ENCODE measurements at places on chromosomes 7 and 10.

- no peak for DNase-seq
These were observed 11.3 kb upstream of the TRPV6 start for GRCh38 chr7:142896741-142897379.

- DNase-seq = no peak
These were observed 8.4 kb downstream of the BAMBI start for GRCh38 chr10:28685717-28686116.

GRCh38 chr7:4838626-4839334, 23.1 kb downstream of the PAPOLB start:
- DNase-seq = no peak

DNA sequence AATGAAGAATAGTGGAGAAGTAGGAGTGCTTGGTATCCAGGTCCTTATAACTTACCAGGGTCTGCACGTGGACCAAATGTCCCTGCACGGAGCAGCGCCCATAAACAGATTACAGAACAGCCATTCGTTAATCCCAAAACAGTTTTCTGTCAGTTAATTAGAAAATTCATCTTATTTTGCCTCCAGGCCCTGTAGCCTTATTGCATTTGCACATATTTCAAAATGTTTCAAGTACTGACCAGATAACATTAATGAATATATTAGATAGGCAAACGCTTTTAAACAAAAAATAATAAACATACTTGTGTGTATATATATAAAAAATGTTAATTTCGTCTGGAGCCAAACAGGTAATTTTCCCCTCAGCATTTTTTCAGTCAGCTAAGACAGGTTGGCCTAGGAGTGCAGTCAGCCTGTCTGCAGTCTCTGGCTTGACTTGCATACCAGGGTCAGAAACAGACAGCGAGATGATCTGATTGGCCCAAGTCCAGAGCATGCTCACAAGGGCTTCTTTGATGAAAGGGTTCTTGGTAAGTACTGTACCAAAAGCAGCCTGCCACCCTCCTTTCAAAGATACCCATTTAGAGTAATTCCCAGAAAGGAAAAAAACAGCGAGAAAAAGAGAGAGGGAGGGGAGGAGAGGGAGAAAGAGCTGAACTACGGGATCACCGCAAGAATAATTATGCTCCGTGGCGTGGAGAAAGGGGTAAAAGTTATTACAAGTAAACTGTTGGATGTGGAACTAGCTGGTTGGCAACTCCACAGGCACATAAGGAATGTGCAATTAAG, 194.4 kb upstream of the TCF7L2 start:
- no peak for DNase-seq

DNA sequence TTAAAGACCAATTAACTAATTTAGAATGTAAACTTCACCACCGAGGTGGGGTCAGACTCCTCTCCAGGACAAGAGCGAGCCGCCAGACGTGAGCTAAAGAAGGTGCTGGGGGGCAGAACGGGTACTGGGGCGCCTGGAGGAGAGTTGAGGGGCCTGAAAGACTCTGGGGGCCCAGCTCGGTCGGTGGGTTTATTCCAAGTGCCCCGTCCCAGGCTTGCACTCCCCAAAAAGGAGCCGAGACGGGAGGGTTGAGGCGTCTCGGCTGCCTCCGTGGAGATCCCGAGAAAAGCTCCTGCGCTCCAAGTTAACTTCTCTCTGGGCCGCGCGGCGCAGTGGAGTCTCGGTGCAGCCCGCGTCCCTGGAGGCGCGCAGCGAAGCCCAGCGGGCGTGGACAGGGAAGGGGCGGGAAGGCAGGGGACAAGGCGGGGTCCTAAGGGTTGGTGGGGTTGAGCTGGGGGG, 553.3 kb downstream of the TFEC start:
- no peak for DNase-seq

DNA sequence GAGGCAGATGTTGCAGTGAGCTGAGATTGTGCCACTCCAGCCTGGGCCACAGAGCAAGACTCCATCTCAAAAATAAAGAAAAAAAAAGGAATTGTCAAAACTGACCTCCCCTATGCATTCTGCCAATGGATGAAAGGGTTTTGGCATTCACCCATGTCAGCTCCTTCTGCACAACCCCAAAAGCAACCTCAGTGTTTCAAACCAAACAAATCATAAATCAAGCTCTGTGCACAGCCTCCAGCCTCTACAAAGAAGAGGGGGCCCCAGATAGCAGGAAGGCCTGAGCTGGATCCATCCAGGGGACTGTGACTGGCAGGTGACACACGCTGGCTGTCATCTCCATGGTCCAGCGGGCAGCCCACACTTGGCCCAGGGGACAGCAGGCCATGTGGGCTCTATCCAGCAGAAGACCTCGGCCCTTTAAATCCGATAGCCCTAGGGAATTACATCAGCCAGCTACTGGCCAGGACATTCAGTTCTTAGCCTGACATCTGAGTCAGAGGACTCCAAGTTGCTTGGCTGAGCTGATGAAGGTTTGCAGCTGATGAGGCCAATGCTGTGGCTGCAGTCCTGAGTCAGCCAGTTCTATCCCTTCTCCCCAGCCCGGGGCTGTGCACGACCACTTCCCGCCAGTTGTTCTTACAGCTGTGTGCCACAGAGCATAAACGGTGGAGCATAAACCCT, 52.0 kb upstream of the FIGNL1 start:
- no peak for DNase-seq

- DNase-seq = no peak
These were observed 157.8 kb upstream of the FAM171A1 start for GRCh38 chr10:15528859-15529239.

GRCh38 chr10:64036321-64036930, 515.2 kb downstream of the REEP3 start:
- no peak for DNase-seq

GRCh38 chr7:68969571-68969970, 628.7 kb upstream of the AUTS2 start:
- no peak for DNase-seq

GRCh38 chr7:35331730-35332678, 78.1 kb upstream of the TBX20 start:
- DNase-seq = no peak

DNA sequence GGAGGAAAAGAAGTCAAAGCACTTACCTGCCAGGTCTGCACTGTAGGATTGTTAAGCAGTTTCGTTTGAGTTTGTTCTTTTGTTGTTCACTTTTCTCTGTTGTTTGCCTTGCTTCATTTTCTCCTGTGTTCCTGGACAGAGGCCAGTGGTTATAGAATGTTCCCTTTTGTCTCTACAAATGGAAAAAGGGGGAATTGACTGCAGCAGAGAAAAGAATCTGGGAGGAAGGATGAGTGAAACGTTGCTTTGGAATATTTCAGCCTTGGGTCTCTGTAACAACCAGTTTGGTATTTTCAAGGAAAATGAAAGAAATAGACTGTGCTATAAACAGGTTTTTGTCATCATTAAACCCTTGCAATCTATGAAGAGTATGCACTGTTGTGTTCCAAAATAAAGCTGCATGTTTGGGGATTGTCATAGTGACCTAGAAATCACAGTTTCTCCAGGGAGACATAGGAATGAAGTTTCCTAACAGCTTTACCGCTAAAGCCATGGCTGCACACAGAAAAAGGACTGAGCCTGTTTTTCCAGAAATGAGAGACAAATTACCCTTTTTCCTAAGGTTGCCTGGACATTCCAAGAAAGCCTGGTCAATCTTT, 60.8 kb upstream of the HABP2 start:
- no peak for DNase-seq
